ENCODE measurements at places on chromosomes 16 and 17. TPM values are rescaled to one million over a fixed set of nuclear protein-coding genes. Genes with fewer than 3 reads are reported as not detected.

Gene ARL5C
- total RNA-seq, result not detected

Gene CCL7
- 0.66 TPM for total RNA-seq

Gene PRCD
- total RNA-seq, result 0.18 TPM

Gene GFAP
- total RNA-seq, result 0.54 TPM

Gene KRT17
- total RNA-seq, result not detected

Gene GPR139
- total RNA-seq, result not detected

Gene MMP15
- 2.9 TPM for total RNA-seq

Gene SSTR5
- not detected for total RNA-seq

Gene PPP4C
- 57.7 TPM for total RNA-seq

Gene TBC1D3K
- not detected for total RNA-seq

Gene CLEC18C
- not detected for total RNA-seq

Gene TBC1D3C
- not detected for total RNA-seq

Gene CFAP97D1
- not detected for total RNA-seq

Gene GRAP
- 2.2 TPM for total RNA-seq

Gene SLC35G6
- total RNA-seq, result not detected

Gene ENPP7
- total RNA-seq, result not detected

Gene LGALS9B
- total RNA-seq, result not detected

Data from psoas muscle (tissue), 8 donors.